ENCODE measurements at places on chromosomes 1 and 21. TPM values are rescaled to one million over a fixed set of nuclear protein-coding genes. Genes with fewer than 3 reads are reported as not detected.

CAPN8 gene
- total RNA-seq = not detected

ATP1B1 gene
- total RNA-seq = 23.2 TPM

ADAMTS5 gene
- 7.1 TPM for total RNA-seq

ERICH3 gene
- total RNA-seq = not detected

LAD1 gene
- not detected for total RNA-seq

AMPD1 gene
- not detected for total RNA-seq

KCNJ15 gene
- total RNA-seq = 0.12 TPM

LCA5L gene
- total RNA-seq = 1.3 TPM

ESPN gene
- total RNA-seq = not detected

DNAJB4 gene
- total RNA-seq = 72.1 TPM

KCNQ4 gene
- under 0.01 TPM for total RNA-seq
